ENCODE measurements at places on chromosomes 4 and X.
A peak's percentile ranks its signal among the peaks of the same experiment; 100 is the strongest.

DNA sequence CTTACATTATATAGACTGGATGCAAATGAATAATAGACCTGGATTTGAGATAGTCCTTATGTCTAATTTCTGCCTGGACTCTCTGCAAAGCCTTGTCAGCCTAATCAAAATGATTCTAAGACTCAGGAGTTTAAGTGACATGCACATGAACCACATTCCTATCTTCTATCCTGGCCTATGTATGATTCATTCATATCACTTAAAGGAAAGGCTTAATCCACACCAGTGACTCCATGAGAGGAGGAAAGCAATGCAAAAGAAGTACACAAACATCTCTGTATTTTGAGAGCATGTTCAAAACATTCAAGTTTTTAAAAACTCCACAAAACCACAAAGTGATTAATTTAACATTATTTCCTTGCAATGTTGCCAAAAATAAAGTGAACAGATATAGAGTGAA lies 14.6 kb downstream of the AMOT start:
- DNase-seq: no peak

DNA sequence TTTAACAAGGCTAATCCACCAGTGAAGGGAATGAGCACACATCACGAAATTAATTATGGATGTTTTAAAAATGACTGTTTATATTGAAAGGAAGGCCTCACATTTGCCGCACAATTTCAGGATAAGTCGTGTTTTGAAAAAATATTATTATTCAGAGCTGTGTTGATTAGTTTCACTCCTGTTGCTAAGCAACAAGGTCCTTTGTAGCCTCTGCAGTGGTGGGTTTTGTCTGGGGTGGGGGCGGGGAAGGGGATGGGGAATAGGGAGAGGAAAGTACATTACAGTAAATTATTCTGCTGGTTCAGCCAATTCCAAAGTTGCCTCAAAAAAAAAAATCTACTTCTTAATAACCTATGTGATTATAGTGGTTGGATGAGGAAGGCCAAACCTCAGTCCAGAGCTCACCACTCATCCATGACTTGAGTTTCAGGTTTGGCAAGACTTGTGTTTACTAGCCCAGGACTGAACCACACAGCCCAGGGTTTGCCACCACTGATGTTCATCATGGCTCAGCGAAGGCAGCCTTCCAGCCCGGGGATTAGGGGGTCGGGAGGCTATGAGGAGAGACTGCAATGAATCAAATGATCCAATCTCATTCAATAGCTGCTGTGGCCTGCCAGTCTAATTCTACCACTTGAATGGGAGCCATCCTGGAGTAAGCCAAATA lies 162.5 kb upstream of the ATP6AP2 start:
- no peak for DNase-seq

DNA sequence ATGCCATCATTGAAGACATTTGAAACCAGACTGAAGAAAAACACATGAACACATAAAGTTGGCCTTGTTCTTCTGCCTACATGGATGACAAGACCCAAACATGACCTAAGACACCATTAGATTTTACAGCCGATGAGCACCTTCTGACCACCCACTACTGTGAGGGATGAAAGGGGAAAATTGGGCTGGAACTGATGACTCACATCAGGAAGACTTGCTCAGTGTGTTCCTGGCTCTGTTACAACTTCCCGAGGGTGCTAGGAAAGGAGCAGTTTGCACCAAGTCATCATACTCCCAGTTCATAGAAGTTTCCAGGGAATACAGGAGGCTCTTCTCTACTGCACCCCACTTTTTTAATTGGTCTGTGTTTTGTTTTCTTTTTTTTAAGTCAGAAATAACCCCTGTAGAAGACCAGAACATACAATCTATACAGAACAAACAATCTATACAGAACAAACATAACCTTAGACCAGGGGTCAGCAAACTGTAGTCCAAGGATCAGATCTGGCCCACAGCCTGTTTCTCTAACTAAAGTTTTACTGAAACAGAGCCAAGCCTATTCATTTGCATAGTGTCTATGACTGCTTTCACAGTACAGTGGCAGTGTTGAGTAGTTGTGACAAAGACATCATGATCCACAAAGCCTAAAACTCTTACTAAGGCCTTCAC lies 25.3 kb downstream of the BTC start:
- DNase-seq: no peak

DNA sequence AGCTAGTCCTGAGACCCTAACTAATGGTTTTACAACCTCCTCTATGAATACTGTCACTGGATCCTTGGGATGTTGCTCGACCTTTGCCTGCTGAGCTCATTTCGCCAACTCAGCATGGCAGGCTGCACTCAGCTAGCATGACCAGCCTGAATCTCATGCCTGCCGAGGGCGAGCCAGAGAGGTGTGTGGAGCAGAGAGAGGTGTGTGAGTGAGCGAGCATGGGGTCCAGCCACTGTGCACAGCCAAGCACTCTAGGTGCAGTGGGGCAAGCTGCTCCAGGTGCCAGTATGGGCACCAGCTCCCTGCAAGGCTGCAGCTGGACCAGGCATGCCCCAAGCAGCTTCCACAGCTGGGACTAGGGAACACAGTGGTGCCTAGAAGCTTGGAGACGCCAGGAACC lies 410.9 kb downstream of the PCDH10 start:
- DNase-seq: no peak

- DNase-seq: no peak
Measured at GRCh38 chr4:159026329-159026728, 76.5 kb upstream of the RAPGEF2 start.

DNA sequence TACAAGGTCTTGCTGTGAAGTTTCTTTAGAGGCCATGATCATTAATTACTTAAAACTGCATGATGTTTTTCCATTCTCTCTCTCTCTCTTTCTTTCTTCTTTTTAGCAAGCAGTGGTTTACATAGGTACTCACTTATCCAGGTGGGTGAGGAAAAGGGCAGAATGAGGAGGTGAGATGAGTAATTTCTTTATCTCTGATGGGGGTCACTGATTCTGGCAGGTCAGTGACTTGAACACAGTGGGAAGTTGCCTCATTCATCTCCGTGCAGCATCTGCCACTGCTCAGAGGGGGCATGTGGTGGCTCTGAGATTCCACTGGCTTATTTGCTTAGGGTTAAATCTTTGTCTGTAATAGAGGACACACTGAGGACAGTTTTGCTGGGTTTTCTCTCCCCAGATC lies 62.6 kb downstream of the FAM114A1 start:
- DNase-seq: no peak

DNA sequence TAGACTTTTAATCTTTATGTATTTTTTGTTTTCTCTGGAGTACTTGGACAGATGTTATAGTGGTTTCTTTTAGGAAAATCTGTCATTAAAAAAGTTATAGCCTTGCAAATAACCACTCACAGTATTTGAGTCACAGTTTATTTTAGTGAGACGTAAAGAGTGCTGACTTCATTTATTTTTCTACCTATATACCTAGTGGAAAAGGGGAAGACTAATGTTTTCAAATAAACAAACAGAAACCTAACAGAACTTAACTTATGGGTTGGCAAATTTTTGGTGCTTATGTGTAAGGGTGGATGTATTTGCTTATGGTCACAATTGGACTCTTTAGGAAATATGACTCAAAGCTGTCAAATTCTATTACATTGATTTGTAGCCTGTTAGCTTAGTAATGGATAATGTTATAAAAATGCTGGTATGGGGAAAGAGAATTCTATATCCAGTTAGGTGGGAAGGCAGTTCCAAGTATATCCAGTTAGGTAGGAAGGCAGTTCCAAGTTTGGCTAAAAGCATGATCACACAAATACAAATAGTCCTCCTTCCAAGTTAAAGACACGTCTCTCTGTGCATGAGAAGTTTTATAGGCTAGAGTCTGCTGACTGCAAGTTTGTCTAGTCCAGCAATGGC lies 61.9 kb downstream of the SLC9A6 start:
- no peak for DNase-seq

- no peak for DNase-seq
Measured at GRCh38 chrX:24466025-24466424, 939 bp downstream of the PDK3 start.

- no peak for DNase-seq
Measured at GRCh38 chr4:53734584-53735353, 143.5 kb upstream of the LNX1 start.

- DNase-seq: no peak
Measured at GRCh38 chr4:2781911-2782310, 11.0 kb upstream of the SH3BP2 start.

DNA sequence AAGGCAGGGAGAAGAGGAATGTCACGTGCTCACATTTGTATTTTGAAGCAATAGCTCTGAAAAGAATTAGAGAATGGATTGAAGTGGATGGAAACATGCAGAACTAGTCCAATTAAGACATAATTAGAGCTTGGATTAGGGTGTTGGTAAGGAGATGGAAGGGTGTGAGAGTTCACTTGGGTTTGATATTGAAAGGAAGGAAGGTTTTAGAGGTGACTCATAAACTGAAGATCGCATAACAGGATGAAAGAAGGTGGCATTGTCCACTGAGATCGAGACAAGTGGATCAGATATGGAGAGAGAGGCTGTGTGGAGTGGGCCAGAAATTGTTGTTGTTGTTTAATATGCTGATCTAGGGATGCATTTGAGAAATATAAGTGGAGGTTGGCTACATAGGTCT lies 244.0 kb upstream of the SMIM31 start:
- no peak for DNase-seq

DNA sequence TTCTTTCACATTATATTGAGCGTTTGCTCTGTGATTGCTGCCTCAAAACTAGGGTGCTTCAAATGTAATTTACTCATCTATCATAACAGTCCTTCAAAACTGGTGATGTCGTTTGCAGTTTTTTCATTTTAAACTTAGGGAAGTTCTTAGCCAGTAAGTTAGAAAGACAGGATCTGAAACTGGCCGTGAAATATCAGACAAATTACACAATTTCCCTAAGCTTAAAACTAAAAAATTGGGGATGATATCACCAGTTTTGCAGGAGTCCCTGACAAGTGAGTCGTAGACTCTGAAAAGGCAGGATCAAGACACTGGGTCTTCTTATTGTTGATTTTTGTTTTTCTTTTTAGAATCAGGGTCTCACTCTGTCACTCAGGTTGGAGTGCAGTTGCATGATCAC lies 44.8 kb downstream of the MOB1B start:
- DNase-seq: no peak

GRCh38 chrX:25873196-25873595 lies 264.9 kb upstream of the MAGEB18 start:
- no peak for DNase-seq

DNA sequence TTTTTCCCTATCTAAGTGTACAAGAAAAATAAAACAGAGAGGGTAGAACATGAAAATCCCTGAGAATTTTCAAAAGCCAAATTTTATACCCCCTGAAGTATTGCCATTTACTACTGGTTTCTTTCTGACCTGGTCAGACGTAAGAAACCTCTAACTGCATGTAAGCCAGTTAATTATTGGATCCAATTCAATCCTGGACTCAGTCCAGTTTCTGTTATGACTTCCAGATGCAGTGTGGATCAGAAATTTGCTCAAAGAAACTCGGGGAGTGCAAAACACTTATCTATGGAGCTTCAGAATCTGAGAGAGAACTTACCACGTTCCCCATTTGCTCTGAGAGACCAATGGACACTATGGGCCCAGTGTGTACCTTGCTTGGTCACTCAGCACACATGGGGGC lies 383.5 kb downstream of the KLHL4 start:
- no peak for DNase-seq

- no peak for DNase-seq
Measured at GRCh38 chrX:38718311-38718710, 82.9 kb upstream of the MID1IP1 start.

GRCh38 chr4:83083925-83084475 lies 30.5 kb downstream of the PLAC8 start:
- peak; percentile 33 for DNase-seq

- DNase-seq: no peak
Measured at GRCh38 chr4:114226968-114227760, 247.7 kb upstream of the ARSJ start.

DNA sequence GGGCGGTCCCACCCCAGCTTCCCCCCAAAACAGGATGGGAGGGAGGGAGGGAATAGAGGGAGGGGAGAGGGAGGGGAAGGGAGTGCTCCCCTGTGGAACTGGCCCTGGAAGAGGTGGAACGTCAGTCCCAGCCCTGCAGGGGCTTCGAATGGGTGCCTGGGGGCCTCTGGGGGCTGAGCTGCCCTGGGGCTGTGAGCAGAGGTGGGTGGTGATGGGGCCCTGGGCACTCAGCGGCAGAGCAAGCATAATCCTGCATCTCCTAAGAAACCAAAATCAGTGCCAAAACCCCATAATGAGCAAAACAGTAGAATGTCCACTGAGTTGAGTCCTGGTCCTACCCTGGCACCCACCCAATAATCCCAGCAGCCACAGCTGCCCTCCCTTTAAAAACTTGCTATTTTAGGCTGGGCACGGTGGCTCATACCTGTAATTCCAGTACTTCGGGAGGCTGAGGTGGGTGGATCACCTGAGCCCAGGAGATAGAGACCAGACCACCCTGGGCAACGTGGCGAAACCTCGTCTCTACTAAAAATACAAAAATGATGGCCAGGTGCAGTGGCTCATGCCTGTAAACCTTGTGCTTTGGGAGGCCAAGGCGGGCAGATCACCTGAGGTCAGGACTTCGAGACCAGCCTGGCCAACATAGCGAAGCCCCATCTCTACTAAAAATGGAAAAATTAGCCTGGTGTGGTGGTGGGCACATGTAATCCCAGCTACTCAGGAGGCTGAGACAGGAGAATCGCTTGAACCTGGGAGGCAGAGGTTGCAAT lies 11.1 kb downstream of the DOK7 start:
- no peak for DNase-seq

DNA sequence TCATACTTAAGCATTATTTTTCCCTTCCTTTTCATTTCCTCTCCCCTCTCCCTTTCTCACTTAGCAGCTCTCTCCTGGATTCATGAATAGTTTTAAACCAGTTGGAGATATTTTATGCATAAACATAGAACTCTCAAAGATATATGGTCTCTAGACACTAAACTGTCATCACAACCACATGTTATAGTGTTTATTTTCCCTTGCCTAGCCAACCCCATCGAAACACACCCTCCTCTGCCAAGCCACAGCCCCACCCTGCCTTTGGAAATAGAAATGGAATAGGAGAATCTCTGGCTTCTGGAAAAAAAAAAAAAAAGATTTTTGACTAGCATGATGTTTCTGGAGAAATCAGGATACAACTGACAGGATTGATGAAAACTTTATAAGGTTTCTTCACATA lies 64.8 kb upstream of the RBPJ start:
- no peak for DNase-seq

- no peak for DNase-seq
Measured at GRCh38 chrX:135513130-135513515, 7.3 kb upstream of the INTS6L start.

- DNase-seq: no peak
Measured at GRCh38 chrX:340121-340520, 21.5 kb upstream of the GTPBP6 start.

- no peak for DNase-seq
Measured at GRCh38 chr4:83646538-83647239, 110.8 kb downstream of the GPAT3 start.

DNA sequence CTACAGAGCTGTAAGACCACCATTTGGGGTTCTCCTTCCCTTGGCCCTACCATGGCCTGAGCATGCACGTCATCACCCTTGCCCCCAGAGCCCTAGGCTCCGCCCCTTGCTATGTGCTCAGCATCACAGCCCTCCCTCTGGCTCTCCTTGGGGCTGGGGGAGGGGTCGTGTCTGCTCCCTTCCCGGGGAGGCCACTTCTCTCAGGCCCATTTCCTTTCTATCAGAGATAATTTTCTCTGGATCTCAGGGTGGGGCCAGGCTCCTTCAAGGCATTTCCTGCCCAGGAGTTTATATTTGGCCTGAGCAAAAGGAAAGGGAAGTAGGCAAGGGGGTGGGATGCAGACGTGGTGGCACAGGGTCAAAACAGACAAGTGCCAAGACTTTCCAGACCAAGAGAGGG lies 55.9 kb downstream of the STARD8 start:
- no peak for DNase-seq

- no peak for DNase-seq
Measured at GRCh38 chrX:130280901-130281300, 12.2 kb upstream of the ZNF280C start.

GRCh38 chr4:181213551-181213950 lies 1029.7 kb upstream of the TENM3 start:
- no peak for DNase-seq
